ENCODE measurements at places on chromosomes 12 and 14.

DNA sequence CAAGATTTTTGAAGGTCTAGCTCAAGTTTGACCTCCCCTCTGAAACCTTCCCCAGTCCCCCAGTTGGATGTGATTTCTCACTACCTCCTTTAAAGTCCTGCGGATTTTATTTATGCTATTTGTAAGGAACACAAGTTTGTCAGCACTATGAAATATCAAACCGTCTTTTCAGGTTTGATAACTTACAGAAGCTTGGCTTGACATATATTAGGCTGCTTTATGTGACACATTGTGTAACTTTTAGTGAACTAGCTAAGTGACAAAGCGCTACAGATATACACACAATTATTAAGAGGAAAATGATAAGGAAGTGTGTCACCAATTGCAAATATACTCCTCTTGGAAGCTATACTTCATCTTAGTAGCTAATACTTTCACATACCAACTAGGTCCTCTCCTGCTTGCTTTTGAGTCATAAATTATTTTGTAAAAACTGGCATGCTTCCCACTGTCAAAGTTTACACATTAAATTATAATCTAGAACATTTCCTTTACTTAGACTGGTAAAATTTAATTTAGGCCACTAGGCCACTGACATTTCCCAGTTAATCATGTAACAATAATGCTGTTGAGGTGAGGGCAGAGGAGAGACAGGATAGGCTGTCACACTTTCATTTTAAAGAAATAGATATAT is 149.5 kb downstream of the TMTC3 start:
- no peak for DNase-seq

- DNase-seq, result no peak
Measured at GRCh38 chr12:13275241-13276085, 78.9 kb downstream of the EMP1 start.

- no peak for DNase-seq
Measured at GRCh38 chr12:49821373-49822287, 6.6 kb downstream of the NCKAP5L start.

- DNase-seq, result peak; percentile 20
Measured at GRCh38 chr12:58804749-58805148, 115.6 kb downstream of the LRIG3 start.

GRCh38 chr12:66726556-66726955 is 47.7 kb upstream of the GRIP1 start:
- DNase-seq, result no peak

DNA sequence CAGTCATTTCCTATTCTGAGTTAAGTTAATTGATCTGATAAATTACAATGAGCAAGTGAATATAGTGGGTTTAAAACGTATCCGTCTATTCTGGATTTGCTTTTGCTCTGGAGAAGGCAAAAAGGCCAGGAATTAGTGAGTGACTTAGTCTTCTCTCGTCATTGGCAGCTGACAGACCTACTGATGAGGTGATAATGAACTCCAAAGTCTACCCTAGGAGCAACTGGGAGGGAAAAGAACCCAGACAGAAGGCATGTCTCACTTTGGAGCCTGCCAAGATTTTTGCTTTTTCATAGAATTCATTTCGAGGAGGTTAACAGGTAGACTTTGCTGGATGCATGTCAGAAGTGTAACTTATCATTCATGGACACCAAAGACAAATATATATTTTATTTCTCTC is 270.3 kb downstream of the FBXL14 start:
- no peak for DNase-seq

DNA sequence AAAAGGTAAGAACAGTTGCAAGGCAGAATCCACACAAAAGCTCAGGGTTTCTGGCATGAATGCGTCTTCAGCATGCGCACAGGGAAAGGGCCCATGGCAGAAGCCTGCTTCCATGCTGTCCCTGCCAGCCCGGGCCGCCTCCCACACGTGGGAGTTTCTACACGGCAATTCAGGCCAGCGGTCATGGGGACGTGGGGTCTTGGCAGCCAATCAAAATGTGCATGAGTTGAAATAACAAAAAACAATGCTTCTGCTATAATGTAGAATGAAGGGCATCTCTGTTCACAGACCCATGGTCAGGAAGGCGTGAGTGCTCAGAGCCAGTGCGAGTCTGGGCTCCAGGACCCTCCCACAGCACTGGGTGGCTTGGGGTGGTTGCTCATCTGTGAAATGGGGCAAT is 28.6 kb downstream of the AMN start:
- DNase-seq, result no peak

DNA sequence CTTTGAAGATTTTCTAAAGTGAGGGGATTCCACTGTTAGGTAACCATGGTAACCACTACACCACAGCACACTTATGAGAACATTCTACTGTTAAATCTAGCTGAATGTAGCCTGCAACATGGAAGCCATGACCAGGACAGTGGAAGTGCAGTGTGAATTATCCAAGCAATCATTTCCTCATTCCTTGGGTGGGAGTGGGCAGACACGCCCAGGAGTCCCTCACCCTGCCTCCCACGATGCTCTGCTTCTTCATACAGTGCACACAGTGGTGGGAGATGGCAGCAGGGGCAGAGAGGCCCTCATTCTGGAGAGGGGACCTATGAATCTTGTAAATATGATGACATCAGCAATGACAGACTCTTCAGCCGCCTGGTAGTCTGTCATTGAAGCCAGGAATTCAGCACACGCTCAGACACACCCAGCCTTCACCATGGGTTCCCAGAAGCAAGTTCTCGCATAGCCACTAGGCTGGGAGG is 70.1 kb upstream of the HOXC13 start:
- no peak for DNase-seq

GRCh38 chr12:123453165-123453564 is 4.8 kb upstream of the SNRNP35 start:
- no peak for DNase-seq

DNA sequence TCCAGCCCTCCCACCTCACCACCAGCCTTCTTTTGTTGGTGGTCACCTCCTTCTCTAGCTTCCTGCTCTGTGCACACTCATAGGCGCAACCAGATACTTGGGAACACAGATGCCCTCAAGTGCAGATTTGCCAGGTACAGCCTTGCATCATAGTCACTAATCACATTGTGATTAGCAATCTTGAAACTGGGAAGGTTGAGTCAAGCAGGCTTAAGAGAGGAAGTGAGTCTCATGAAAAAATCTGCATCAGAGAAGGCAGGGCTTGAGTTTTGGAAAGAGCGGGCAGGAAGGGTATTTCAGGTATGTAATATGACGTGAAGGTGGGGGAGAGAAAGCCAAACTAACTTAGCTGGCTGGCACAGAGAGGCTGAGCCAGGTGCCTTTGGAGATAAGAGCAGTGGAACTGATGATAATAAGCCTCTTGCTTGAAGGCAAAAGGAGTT is 2.7 kb upstream of the RABGGTA start:
- no peak for DNase-seq

DNA sequence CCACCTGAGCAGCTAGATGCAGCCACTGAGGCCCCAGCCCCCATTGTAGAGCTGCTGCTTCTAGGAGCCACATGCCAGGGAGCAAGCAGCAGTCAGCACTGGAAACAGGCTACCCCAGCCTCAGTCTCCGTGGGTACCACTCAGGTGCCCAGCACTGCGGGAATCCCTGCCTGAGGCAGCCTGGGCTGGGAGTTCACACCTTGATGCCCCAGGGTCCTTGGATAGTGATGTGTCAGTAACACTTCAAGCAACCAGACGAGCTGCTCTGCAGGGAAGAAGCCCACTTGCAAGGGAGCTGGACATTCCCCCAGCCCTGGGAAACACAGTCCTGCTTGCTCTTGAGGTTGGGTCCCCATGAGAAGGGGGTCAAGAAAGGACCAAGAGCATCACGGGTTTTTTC is 90.7 kb downstream of the ZFP36L1 start:
- DNase-seq, result no peak

GRCh38 chr14:55580470-55581341 is 699 bp downstream of the KTN1 start:
- DNase-seq, result peak; percentile 33

GRCh38 chr12:122004633-122005071 is 17.0 kb upstream of the BCL7A start:
- DNase-seq, result no peak

GRCh38 chr12:120720234-120720986 is 5.2 kb upstream of the ACADS start:
- DNase-seq, result peak; percentile 79

- no peak for DNase-seq
Measured at GRCh38 chr12:1825382-1826102, 5.2 kb downstream of the LRTM2 start.

DNA sequence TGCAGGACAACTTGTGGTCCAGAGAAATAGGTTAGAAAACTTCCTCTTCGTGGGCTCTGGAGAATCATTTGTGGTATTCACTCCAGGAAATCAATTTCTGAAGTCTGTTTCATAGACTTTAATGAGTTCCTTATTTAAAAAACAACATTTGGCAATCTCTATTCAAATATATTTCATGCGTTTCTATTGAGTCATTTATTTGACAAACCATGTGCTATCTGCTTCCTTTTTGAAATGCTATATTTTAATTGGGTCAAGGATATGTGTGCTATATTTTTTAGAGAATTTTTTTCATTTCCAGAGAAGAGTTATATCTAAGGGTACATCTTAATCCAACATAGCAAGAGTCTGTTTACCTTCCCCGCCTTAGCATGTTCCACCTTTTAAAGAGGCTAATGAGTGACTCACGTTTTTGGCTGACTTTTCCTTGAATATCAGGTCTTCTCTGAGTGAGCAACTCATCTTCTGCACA is 252.4 kb upstream of the EGLN3 start:
- DNase-seq, result peak; percentile 2

DNA sequence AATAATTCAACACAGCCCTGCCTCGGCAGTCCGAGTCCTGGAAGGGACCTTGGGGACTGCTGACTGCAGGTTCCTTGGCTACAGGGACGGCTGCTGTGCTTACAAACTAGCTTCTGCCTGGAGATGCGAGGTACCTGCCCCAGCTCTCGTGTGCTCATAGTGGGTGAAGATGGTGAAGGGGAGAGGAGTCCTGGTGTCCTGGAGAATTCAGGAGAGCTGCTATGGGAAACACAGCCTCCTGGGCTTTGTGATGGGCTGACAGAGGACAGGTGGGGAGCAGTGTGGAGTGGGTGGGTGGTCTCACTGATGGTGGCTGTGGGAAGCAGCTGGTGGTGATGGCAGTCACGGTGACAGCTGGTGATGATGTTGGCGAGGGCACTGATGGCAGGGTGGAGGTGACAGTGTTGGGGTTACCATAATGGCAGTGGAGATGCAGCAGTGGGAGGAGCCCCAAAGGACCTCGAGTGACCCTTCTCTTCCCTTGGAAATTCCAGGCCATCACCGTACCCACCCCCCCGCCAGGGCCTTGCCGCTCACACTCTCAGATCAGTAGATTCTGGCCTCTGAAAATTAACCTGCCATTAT is 32.8 kb downstream of the HVCN1 start:
- DNase-seq, result no peak

DNA sequence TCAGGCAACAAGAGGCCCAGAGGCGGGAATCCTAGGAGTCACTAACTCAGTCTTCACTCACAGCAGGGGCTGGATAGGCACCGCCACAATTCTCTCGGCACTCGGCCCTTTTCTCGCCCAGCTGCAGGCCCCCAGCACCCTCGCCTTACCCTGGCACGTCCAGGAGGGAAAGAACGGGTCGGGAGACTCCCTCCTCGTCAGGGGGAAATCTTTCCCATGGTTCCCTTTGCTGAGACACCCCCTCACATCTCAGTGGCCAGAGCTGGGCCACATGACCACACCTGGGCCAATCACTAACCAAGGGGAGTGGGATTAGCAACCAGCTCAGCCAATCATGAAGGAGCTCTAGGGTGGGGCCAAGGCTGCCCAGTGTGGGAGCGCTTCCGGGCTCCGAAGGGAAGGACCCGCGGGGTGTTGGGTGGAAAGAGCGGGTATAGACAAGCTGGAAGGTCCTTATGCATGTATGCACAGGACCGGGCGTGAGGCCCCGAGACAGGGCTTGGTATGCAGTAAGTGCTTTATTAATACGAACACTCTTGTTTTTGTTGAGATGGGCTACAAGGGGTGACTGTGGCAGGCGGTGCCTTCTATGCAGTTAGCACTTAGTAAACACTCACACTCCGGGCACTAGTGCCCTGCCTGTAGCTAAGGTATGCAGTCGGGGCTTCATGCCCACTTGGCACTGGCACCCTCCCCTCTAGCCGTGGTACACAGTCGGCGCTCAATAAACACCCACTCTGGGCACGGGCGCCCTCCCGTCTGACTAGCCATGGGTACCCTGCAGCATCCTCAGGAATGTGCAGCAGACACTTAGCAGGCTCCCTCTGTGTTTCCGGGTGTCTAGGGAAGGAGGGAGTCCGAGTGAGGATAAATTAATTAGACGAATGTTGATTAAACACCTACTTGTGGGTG is 40.3 kb downstream of the ADGRD1 start:
- no peak for DNase-seq

DNA sequence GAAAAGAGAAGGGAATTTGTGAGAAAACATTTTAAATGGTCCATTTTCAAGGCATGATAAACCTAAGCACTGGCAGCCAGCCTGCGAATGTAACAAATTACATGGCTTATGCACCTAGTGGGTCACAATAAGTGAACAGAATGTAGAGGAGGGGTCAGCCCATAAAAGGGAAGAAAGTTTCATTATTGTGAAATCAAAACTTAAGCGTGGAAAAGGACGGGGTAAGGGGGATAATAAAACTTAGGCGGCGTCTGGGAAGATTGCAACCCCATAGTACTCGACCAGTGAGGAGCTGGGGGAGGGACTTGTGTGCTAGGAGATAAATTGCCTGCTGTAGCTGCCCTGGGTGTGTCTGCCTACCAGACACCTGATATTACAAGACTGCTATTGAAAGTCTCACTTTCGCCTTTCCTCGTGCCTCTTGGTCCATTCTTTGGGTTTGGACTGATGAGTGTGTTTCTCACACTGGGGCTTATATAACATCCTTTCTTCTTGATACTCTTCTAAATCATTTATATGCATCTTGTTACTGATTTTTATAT is 40.6 kb downstream of the ZDHHC17 start:
- DNase-seq, result no peak

GRCh38 chr12:23236811-23237210 is 611.8 kb downstream of the ETNK1 start:
- no peak for DNase-seq

GRCh38 chr14:62381311-62382070 is 619.3 kb downstream of the SNAPC1 start:
- DNase-seq, result no peak

- no peak for DNase-seq
Measured at GRCh38 chr12:121561009-121561395, 19.8 kb downstream of the KDM2B start.

DNA sequence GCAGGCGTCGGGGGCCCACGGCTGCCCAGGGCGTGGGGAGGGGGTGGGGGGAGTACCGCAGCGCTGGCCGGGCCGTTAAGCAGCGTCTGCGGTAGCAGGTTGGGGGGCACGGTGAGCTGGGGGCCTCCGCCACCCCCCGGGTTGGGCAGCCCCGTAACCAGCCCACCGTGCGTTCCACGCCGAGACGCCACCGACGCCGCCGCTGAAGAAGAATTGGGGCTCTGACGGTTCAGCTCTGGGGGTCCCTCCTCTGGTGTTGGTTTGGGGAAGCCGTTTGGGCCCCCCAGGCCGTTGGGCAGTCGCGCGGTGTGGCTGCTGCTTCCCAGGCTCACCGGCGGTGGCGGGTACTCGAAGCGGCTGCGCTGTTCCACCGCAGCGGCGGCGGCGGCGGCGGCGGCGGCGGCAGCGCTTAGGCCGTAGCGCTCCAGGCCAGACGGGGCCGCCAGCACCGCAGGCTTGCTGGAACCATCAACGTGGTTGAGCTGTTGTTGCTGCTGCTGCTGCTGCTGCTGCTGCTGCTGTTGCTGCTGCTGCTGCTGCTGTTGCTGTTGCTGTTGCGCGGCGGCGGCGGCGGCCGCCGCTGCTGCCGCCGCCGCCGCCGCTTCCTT is 1.5 kb downstream of the IRF2BPL start:
- no peak for DNase-seq

- no peak for DNase-seq
Measured at GRCh38 chr14:32203928-32204357, 874 bp upstream of the RNU6-8 start.

All from Kasumi-1 (cell line).